A549 treated with Hydrocortisone at 1 μM for 4 hours (cell line): ENCODE measurements at places on chromosomes 5 and 9. TPM values are rescaled to one million over a fixed set of nuclear protein-coding genes. Genes with fewer than 3 reads are reported as not detected.

The ALDH7A1 gene
- total RNA-seq = 70.1 to 76.7 TPM (median 72.0 TPM) in 5 replicates

The ANKHD1 gene
- 38.9 to 55.6 TPM (median 49.9 TPM) in 5 replicates for total RNA-seq

The GABRG2 gene
- total RNA-seq = not detected in 5 replicates

The CYSRT1 gene
- 3.0 to 5.5 TPM (median 4.2 TPM) in 5 replicates for total RNA-seq

The IFNA2 gene
- not detected in 5 replicates for total RNA-seq

The MLANA gene
- total RNA-seq = not detected in 5 replicates

The MARCOL gene
- not detected in 5 replicates for total RNA-seq

The EPB41L4A gene
- 2.5 to 3.7 TPM (median 3.2 TPM) in 5 replicates for total RNA-seq

The INSL6 gene
- total RNA-seq = not detected in 5 replicates

The GARIN3 gene
- not detected in 5 replicates for total RNA-seq

The CDH18 gene
- total RNA-seq = not detected in 5 replicates

The PCDHGA10 gene
- total RNA-seq = 0.02 to 0.03 TPM (median 0.02 TPM) in 3 of 5 replicates, not detected in the others

The PHF24 gene
- total RNA-seq = 0.09 to 0.31 TPM (median 0.14 TPM) in 5 replicates

The SPATA31A5 gene
- total RNA-seq = not detected in 5 replicates

The SOWAHA gene
- 0.08 to 0.14 TPM (median 0.13 TPM) in 5 replicates for total RNA-seq

The CCDC183 gene
- 0.18 to 0.63 TPM (median 0.44 TPM) in 5 replicates for total RNA-seq

The STKLD1 gene
- total RNA-seq = 0.53 to 1.2 TPM (median 0.81 TPM) in 5 replicates

The ESM1 gene
- total RNA-seq = not detected in 5 replicates

The TBCA gene
- total RNA-seq = 260 to 279 TPM (median 270 TPM) in 5 replicates

The OR1Q1 gene
- not detected in 5 replicates for total RNA-seq

The SPOCK1 gene
- 9.7 to 26.0 TPM (median 17.6 TPM) in 5 replicates for total RNA-seq

The TAS2R1 gene
- total RNA-seq = not detected in 5 replicates

The IL13 gene
- total RNA-seq = 0.08 TPM in 1 of 5 replicates, not detected in the others

The SGCD gene
- total RNA-seq = 3.3 to 5.8 TPM (median 4.5 TPM) in 5 replicates

The GRIA1 gene
- not detected in 5 replicates for total RNA-seq

The LHFPL2 gene
- 50.1 to 80.2 TPM (median 66.5 TPM) in 5 replicates for total RNA-seq

The ADRA1B gene
- total RNA-seq = 19.3 to 23.5 TPM (median 21.5 TPM) in 5 replicates

The CDC25C gene
- total RNA-seq = 8.8 to 11.3 TPM (median 9.4 TPM) in 5 replicates

The SPATA31A3 gene
- total RNA-seq = not detected in 5 replicates

The MCCC2 gene
- total RNA-seq = 39.7 to 47.5 TPM (median 41.9 TPM) in 5 replicates

The ACOT12 gene
- 0.05 TPM in 1 of 5 replicates, not detected in the others for total RNA-seq

The FCN2 gene
- total RNA-seq = not detected in 5 replicates

The NEURL1B gene
- total RNA-seq = 7.0 to 10.4 TPM (median 9.4 TPM) in 5 replicates
